AG09309 (cell line): ENCODE measurements at places on chromosomes 2 and 18.
A peak's percentile ranks its signal among the peaks of the same experiment; 100 is the strongest.

- DNase-seq: no peak
Measured at GRCh38 chr2:161166538-161167409, 6.5 kb downstream of the TANK start.

GRCh38 chr18:62991389-62991788 lies 276.0 kb downstream of the PHLPP1 start:
- no peak for DNase-seq

DNA sequence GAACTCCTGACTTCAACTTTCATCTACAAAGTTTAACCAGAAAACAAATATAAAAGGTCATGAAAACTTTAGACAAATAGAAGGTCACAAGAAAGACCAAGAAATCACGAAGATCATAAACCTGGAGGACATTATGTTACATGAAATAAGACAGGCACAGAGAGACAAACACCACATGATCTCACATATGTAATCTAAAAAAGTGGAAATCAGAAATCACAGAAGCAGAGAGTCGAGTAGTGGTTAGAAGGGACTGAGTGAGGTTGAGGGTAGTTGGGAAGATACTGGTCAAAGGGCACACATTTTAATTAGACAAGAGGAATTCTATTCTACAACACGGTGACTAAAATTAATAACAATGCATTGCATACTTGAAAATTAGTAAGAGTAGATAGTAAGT lies 1.4 kb downstream of the GCFC2 start:
- no peak for DNase-seq

GRCh38 chr2:114254875-114255274 lies 187.6 kb upstream of the DPP10 start:
- DNase-seq: no peak

- no peak for DNase-seq
Measured at GRCh38 chr2:71669628-71670429, 216.5 kb downstream of the DYSF start.

GRCh38 chr2:157986761-157987160 lies 110.6 kb upstream of the ACVR1 start:
- no peak for DNase-seq

DNA sequence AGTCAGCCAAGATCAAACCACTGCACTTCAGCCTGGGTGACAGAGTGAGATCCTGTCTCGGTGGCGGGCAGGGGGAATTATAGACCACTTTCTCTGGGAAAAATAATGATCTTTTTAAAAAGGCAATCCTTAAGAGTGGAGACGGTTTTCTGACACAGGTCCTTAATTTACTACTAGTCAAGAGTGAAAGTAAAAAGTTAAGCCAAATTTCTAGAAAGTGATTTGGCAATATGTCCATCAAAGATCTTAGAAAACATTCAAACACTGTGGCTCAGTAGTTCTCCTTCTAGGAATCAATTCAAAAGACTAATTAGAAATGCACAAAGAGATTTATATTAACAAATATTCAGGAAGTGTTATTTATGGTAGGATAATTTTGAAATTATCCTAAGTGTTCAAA lies 148.5 kb upstream of the DNMT3A start:
- DNase-seq: no peak

GRCh38 chr2:171966235-171966634 lies 33.5 kb upstream of the METAP1D start:
- no peak for DNase-seq

GRCh38 chr2:56483081-56483480 lies 299.3 kb downstream of the CCDC85A start:
- DNase-seq: no peak

GRCh38 chr2:224174521-224174920 lies 135.4 kb upstream of the SERPINE2 start:
- no peak for DNase-seq

DNA sequence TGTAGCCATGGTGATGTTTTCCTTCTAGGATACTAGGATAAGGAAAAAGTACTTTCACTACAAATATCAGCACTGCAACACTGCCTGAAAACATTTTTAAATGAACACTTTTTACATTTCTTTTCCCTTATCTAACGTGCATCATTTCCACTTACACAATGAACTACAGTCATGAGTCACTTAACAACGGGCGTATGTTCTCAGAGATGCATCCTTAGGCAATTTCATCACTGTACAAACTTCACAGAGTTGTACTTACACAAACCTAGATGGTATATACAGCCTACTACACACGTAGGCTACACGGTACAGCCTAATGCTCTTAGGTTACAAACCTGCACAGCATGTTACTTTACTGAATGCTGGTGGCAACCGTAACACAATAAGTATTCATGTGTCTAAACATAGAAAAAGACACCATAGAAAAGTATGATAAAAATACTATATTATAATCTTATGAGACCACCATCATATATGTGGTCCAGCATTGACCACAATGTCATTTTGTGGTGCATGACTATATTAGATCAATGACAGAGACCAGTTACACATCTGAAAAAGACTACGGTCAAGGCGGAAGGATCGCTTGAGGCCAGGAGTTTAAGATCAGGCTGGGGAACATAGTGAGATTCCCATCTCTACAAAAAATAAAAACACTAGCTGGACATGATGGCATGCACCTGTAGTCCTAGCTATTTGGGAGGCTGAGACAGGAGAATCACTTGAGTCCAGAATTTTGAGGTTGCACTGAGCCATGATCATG lies 39.8 kb downstream of the WDR33 start:
- peak; percentile 79 for DNase-seq

GRCh38 chr2:195579776-195580555 lies 77.1 kb upstream of the SLC39A10 start:
- no peak for DNase-seq
